ENCODE measurements at places on chromosomes 1 and 21.

DNA sequence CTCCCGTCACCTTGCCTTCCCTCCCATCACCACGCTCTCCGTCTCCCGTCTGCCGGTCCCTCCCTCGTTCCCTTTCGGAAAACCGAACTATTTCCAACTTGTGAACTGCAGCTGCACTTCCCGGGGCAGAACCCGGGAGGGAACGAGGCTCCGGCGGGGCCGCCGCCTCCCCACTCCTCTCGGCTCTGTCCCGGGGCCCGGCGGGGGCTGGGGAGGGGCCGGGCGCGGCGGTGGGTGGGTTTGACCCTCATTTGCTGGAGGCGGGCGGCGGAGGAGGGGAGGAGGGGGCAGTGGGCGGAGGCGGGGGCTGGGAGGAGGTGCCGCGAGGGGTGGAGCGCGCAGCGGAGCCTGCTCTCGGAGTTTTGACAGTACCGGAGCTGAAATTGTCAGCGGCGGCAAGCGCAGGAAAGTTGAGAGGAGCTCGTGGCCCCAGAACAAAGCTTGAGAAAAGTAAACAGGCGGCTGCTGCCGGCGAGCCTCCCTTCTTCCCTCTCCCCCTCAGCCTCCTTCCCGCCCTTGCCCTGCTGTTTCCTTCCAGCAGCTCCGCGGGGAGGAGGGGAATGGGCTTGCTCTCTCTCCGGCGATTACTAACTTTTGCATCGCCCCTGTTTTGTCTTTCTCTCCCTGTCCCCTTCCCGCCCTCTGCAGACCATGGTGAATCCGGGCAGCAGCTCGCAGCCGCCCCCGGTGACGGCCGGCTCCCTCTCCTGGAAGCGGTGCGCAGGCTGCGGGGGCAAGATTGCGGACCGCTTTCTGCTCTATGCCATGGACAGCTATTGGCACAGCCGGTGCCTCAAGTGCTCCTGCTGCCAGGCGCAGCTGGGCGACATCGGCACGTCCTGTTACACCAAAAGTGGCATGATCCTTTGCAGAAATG is 2.9 kb downstream of the LMO4 start:
- DNase-seq, result peak; percentile 76

DNA sequence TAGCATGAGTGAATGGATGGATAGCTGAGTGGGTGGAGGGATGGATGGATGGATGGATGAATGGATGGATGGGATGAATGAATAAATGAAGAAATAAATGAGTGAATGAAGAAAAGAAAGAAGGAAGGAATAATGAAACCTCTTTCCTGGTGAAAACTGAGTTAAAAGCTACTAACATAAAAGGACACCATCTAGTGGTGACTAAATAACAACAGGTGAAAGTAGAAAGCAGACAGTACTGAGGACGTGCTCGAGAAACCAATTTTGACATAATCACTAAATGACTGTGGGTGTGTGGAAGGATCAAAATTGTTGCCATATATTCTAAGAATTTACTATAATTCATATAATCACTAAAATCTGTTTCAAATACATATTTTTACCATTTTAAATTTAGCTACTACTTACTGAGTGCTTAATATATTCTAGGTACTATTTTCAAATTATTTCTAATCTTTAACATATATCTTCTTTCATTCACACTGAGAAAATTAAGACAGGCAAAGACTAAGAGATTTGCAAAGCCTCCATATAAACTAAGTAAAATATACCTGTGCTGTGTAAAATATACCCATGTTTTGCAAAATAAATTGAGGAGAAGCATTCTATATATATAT is 522.9 kb downstream of the LRRIQ3 start:
- DNase-seq, result no peak

GRCh38 chr21:44615911-44616590 is 4.2 kb downstream of the KRTAP10-8 start:
- no peak for DNase-seq

GRCh38 chr21:14838400-14838799 is 226.4 kb downstream of the NRIP1 start:
- no peak for DNase-seq

GRCh38 chr1:64171246-64171645 is 32.2 kb upstream of the UBE2U start:
- no peak for DNase-seq
